Activated CD8-positive, alpha-beta memory T cell treated with anti-CD3 and anti-CD28 coated beads, Interleukin-2, amount 50 U/mL, for 48 hours (primary cell): ENCODE measurements at places on chromosomes 5 and 9.

GRCh38 chr9:112863214-112863613 is 27.5 kb downstream of the SLC46A2 start:
- DNase-seq, result no peak

DNA sequence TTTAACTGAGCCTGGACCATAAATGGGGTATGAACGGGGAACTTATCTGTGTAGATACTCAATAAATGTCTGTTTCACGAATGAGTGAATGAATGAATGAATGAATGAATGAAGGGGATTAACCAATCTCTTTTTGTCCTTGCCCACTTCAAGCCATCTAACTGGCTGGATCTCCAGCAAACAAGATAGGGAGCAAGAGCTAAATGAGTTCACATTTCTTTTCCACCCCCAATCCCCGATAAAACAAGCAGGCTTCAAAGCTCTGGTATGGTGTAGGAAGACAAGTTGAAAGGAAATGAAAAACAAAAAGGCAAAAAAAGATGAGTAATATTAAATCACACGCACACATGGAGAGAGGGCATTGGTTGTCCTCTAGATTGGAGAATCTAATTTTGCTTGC is 84.0 kb downstream of the CMYA5 start:
- no peak for DNase-seq

- no peak for DNase-seq
These were observed 4.0 kb downstream of the BNIP1 start for GRCh38 chr5:173148354-173148753.

DNA sequence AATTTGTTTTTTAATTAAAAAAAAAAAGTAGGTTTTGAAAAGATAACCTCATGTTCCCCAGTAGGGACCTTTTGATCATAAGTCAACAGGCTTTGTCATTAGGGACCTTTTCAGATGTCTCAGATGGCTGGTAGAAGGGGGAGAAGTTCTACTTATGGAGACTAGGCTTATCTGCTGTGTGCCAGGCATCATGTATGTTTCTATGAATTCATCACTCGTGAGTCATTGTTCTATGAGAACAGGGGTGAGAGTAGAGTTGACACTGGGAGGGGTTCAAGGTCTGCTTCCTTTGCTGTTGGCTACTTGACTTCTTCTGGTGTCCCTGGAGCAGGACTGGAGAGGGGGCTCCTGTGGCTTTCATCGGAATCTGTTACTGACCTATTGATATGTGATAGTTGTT is 138.8 kb downstream of the KDM4C start:
- no peak for DNase-seq

- no peak for DNase-seq
These were observed 600.2 kb upstream of the TLE4 start for GRCh38 chr9:78971540-78971939.

DNA sequence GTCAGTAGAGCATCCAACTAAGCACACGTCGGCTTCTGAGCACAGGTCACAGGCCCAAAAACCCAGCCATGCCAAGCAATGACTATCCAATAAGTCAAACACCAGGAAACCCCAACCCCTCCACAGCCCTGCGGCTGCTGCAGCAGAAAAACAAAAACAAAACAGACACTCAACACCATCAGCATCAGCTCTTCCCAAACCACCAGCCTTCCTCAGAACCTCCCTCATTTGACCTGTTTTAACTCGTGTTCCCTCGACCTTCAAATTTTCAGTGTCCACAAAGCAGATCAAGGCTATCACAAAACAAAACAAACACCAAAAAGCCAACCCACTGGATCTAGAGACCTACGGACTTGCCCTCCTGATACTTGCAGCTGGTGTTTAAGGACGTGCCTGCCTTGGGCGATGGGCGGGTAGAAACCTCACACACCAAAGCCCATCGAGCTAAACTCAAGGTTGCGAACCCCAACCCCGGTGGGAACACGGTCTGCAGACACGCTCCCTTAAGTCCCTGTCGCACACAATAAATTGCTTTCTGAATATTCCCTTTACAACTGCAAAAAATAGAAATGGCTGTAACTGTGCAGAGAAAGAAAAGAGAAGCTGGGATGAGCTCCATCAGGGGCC is 247.1 kb upstream of the ANKRD55 start:
- DNase-seq, result no peak

DNA sequence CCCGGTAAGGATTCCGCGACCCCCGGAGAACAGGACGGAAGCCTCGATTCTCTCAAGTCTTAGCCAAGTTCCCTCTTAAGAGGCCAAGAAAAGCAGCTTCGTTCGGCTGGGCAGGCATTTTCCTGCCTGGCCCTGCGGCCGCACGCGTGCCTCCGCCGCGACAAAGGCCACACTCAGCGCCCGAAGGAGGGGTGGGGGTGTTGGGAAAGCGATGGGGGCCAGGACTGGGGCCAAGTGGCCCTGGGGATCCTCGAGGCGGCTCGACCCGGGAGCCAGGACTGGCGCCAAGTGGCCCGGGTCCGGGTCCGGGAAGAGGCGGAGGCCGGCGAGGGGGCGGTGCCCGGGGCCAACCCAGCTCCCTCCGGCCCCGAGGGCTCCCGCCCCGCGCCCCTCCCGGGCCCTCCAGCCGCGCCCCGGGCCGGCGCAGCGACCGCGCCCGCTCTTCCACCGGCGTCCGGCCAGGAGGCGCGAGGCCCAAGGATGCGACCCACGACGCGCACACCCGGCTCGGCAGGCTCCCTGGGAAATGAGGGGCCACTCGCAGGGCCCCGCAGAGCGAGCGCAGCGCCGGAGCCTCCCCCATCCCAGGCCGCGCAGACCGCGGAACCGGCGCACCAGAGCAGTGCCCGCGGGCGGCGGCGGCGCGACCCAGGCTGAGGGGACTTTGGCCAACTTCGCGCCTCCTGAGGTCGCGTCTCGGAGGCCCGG is 756 bp downstream of the VAV2 start:
- no peak for DNase-seq

GRCh38 chr9:10706788-10707187 is 94.0 kb upstream of the PTPRD start:
- DNase-seq, result no peak

DNA sequence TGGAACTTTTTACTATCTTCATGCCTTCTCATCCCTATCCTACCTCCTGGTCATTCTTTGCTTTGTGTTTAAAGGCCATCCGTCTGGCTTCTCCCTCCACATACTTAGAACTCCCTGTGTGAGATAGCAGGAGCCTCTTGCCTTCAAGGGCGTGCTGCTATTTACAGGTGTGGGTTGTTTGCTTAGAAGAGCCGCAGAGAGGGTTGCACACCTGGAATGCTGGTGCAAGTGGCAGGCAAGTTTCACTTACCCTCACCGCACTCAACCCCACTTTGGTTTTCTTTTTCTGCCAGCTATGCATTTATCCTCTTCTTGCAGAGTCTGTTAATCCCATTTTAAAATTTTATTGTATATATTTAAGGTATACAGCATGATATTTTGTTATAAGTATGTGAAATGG is 12.6 kb downstream of the SKP2 start:
- no peak for DNase-seq

DNA sequence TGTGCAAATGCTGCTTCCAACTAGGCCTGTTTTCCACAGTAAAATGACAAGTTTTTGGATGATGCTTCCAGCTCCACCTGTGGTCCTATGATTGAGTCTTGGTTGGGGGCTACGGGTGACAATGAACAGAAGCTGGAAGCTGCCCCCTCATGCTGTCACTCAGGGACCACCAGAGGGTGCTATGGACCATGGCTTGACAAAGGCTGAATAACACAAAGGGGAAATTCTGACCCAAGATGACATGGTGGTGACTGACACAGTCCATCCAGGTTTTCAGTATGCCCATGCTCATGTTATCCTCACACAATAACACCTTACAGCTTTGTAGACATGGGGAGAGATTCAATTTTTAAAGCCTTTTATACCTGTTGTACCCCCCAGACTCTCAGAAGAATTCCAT is 23.9 kb upstream of the SAP30L start:
- no peak for DNase-seq

DNA sequence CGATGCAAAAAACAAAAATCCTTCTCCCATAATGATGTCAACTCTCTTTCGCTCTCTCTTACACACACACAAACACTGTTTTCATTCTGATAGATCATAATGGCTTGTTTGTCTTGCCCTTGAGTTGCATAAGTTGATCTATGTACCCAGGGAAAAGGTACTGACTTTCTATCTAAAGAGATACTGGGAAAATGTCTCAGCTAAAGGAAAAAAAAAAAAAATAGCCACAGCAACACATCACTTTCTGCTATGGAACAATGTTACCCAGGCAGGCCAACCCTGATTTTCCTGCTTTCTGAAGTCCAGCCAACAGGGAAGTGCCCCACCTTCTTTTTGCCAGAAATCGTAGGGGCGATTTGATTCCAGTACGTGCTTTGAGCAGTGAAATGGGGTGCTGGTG is 212.6 kb upstream of the ACTBL2 start:
- DNase-seq, result no peak
